D341Med (cell line): ENCODE measurements at places on chromosomes 11 and 22.

DNA sequence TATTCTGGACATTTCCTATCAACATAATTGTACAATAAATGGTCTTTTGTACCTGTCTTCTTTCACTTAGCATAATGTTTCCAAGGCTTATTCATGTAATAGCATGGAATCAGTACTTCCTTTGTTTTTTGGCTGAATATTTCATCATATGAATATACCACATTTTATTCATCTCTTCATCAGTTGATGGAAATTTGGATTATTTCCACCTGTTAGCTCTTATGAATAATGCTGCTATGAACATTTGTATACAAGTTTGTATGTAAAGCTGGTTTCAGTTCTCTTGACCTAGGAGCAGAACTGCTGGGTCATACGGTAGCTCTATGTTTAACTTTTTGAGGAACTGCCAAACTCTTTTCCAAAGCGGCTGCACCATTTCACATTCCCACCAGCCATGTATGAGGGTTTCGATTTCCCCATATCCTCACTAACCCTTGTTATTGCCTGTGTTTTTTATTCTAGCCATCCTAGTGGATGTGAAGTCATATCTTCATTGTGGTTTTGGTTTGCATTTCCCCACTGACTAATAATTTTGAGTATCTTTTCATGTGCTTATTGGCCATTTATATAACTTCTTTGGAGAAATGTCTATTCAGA, 20.9 kb downstream of the EXT2 start:
- no peak for DNase-seq

GRCh38 chr11:78432956-78433355, 15.3 kb upstream of the GAB2 start:
- DNase-seq: no peak

DNA sequence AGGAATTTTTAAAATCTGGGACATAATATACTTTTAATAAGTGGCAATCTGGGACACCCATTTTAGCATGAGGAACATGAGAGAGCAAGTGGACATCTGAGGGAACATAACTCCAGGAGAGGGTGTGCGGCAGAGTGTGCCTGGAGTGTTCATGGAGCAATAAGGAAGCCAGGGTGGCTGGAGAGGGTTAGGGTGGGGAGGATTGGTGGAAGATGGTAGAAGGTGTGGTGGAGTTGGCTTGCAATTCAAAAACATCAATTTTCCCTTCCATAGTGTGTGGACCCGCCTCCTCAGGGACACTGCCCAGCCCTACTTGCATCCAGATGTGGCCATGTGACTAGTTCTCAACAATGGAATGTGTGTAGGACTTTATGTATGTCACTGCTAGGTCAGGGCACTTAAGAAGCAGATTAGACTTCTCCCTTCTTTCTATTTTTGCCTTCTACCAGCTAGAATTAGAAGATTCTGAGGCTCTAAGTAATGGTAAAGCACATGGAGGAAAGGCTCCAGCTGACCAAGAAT, 4.4 kb upstream of the DENND5A start:
- no peak for DNase-seq

GRCh38 chr22:49979587-49980264, 19.2 kb downstream of the PIM3 start:
- peak; percentile 40 for DNase-seq

GRCh38 chr11:34890812-34891211, 25.4 kb downstream of the APIP start:
- DNase-seq: no peak

DNA sequence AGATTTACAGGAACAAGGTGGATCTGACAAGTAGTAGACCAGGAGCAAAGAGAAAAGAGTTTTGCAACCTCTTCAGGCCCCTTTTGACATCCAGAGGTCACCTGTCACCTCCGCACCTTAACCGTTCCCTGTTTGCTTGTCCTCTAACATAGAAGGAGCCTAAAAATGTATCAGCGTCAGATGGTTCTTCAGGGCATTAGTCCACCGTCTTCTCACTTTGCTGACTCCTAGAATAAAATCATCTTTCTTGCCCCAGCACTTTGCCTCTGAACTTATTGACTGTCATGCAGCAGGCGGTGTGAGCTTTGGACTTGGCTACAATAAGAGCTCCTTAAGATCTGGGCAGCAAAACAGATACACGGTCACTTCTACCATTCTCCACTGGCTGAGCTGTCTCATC, 339.7 kb upstream of the B3GAT1 start:
- DNase-seq: peak; percentile 2

- no peak for DNase-seq
These were observed 33.8 kb upstream of the CD82 start for GRCh38 chr11:44531636-44532035.

- DNase-seq: peak; percentile 30
These were observed 522.3 kb downstream of the BRD1 start for GRCh38 chr22:49305214-49305965.

- no peak for DNase-seq
These were observed 25.3 kb downstream of the PPARA start for GRCh38 chr22:46175631-46176030.

DNA sequence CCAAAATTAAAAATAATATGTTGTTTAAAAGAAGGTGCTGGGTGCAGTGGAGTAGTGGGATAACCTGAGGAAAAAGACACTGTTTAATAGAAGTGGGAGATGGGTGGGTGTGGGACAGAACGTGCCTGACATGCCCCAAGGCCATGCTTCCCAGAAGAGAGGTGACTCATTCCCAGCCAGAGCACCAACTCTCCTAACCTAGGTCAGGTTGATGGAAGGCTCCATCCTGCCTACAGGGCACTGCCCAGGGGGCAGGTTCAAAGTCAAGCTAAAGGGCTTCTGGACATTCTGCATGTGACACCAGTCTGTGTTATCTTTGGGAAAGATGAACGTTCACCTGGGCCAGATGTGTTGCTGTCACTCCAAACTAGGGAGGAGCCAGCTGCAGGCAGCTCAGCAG, 453.1 kb downstream of the SOX6 start:
- no peak for DNase-seq

GRCh38 chr11:64876229-64876750, 2.1 kb downstream of the EHD1 start:
- DNase-seq: no peak

DNA sequence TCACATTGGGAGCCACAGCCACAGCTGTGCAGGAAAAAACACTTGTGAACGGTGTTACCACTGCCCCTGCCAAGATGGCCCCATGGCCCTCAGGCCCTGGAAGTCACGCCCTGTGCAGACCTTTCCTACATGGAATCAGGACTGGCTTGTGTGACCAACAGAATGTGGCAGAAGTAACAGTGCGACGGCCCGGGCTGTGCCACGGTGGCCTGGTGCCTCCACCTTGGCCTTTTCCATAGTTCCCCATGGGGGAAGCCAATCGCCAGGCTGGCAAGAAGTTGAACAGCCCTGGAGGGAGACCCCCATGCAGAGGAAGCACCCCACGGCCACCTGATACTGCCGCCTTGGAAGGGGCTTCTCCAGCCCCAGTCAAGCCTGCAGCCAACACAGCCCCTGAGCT, 48.0 kb downstream of the DHCR7 start:
- no peak for DNase-seq

- DNase-seq: no peak
These were observed 15.5 kb upstream of the TMPRSS5 start for GRCh38 chr11:113721462-113722066.

GRCh38 chr11:129703846-129704245, 111.8 kb upstream of the TMEM45B start:
- DNase-seq: peak; percentile 4

- DNase-seq: no peak
These were observed 7.8 kb downstream of the CLMP start for GRCh38 chr11:123187248-123187647.
